ENCODE measurements at places on chromosomes 2 and 18. TPM values are rescaled to one million over a fixed set of nuclear protein-coding genes. Genes with fewer than 3 reads are reported as not detected.

DNA sequence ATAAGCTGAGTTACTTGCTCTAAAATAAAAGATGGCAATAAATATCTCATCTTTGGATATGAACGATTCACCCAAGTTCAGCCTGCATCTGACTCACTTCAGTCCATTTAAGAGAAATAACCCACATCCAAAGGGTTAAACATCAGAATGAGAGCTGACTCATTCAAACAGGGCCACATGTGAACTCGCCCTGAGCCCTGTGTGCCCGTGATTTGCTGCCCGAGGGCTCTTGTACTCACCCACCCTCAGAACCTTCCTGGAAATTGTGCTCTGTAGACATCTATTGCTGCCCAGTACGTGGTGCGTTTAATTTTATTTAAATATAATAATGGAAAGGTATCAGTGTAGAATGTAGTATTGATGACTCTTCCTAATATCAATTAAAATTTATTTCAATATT lies 66.9 kb upstream of the RBM44 start:
- no peak for DNase-seq

GRCh38 chr2:37168217-37168981 lies 11.6 kb upstream of the EIF2AK2 start:
- no peak for DNase-seq

Gene SRD5A2
- not detected for total RNA-seq

Gene CRYGD
- not detected for total RNA-seq

GRCh38 chr2:43219383-43220228 lies 6.8 kb downstream of the ZFP36L2 start:
- DNase-seq = peak; percentile 89

Gene GKN1
- total RNA-seq = not detected

- DNase-seq = no peak
Observed at GRCh38 chr2:38719706-38720105, 31.5 kb downstream of the SRSF7 start.

- no peak for DNase-seq
Observed at GRCh38 chr2:178845566-178846457, 38.6 kb upstream of the TTN start.

Gene LYPD6B
- not detected for total RNA-seq

DNA sequence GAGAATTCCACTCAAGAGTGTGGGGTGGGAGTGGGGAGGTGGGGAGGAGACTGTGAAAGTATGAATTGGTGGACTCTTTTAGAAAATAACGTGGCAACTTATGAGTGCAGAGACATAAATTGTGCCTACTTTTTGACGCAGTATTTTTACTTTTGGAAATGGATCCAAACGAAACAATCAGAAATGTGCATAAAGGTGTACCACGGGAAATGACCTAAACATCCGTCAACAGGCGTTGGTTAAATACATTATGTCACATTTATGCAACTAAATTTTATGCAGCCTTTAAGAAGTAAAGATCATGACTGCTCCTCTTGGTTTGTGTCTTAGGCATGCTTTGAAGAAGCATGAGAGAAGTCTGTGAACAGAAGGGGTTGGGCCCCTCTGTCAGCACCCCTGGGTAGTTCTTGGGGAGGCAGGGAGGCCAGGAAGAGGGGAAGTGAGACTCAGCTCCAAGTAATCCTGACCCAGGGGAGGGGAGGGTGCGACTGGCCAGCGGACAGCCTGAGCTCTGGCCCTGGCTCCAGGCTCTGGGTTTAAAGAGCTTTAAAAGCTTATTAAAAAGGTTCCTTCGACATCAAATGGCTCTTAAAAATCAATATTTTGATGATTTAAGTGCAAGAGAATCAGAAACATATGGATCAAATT lies 126.4 kb upstream of the HAAO start:
- DNase-seq = peak; percentile 46

Gene LINC00305
- total RNA-seq = not detected

DNA sequence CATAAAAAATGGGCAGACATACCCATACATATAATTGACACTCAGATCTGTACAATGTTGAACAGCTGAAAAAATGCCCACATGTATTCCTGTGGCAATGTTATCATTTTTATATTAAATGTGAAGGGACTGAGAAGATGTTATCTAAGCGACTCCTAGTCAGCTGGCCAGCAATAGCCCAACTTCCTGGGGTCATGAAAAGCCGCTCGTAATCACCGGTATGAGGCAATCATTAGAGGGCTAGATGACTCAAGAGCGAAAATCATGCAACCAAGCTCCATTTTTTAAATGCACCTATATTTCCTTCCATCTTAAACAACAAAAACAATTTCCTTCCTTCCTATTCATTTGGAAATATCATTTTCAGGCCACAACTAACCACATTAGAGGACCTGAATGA lies 274.6 kb upstream of the CCDC68 start:
- no peak for DNase-seq

DNA sequence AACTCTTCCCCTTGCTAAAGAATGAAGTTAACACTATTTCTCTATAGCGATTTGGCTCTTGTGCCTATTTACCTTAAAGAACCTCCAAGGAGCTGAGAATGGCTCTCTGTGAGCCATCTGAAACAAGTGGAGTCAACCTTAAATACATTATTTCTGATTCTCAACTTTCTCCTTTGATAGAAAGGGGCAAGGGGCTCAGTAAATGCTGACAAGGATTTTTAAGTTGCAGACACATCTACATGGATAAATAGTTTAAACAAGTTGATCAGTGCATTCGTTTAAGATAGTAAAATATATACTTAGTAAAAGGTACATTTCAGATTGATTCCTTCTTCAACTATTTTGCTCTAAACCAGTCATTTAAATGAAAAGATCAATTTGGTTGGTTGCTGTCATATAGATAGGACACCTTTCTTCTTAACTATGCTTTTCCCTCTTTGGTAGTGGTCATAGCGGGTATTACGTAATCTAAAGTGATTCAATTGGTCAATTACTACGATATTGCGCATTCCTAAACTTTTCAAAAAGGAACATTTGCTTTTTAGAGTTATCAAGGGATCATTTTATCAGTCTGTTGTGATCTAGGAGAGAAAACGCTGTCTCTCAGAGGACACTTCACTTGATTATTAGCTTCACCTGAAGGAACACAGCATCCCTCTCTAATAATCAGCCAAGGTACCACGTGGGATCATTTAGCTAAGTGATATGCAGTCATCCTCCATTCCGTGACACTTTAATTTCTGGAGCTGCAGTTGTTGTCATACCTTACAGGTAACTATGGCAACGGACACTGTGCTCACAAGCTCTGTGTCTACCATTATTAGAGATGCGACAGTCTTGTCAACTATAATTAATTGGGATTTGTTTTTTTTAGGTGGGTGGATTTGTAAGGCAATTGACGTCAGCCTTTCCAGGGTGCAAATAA lies 50.9 kb upstream of the KCNE4 start:
- DNase-seq = no peak

GRCh38 chr2:151476287-151476686 lies 66.6 kb downstream of the RIF1 start:
- DNase-seq = no peak

GRCh38 chr2:15594291-15595256 lies 2.9 kb downstream of the DDX1 start:
- no peak for DNase-seq

GRCh38 chr18:63848159-63848558 lies 39.3 kb upstream of the SERPINB2 start:
- DNase-seq = no peak

Gene EFEMP1
- 139 TPM for total RNA-seq
